ENCODE measurements at places on chromosomes 6 and 20. TPM values are rescaled to one million over a fixed set of nuclear protein-coding genes. Genes with fewer than 3 reads are reported as not detected.

GRCh38 chr6:105500693-105501092 is 97.8 kb upstream of the PREP start:
- no peak overlapping the region for H3K27ac ChIP-seq
- no peak overlapping the region for H3K4me3 ChIP-seq
- DNase-seq: no peak
- no peaks in the 10 kb centered on the region for H3K4me1 ChIP-seq

GRCh38 chr6:160534050-160534696 is 129.9 kb downstream of the LPA start:
- DNase-seq: peak; percentile 52
- H3K36me3 ChIP-seq: no peaks in the 10 kb centered on the region
- no peak overlapping the region for H3K27ac ChIP-seq
- no peaks in the 10 kb centered on the region for H3K4me1 ChIP-seq
- no peak overlapping the region for H3K4me3 ChIP-seq
- H3K27me3 ChIP-seq: peaks cover 20% of the 10 kb centered on the region

GRCh38 chr20:4519534-4519933 is 202.2 kb upstream of the PRND start:
- peaks cover 4% of the 10 kb centered on the region for H3K27me3 ChIP-seq
- no peak overlapping the region for H3K4me3 ChIP-seq
- H3K27ac ChIP-seq: no peak overlapping the region

DNA sequence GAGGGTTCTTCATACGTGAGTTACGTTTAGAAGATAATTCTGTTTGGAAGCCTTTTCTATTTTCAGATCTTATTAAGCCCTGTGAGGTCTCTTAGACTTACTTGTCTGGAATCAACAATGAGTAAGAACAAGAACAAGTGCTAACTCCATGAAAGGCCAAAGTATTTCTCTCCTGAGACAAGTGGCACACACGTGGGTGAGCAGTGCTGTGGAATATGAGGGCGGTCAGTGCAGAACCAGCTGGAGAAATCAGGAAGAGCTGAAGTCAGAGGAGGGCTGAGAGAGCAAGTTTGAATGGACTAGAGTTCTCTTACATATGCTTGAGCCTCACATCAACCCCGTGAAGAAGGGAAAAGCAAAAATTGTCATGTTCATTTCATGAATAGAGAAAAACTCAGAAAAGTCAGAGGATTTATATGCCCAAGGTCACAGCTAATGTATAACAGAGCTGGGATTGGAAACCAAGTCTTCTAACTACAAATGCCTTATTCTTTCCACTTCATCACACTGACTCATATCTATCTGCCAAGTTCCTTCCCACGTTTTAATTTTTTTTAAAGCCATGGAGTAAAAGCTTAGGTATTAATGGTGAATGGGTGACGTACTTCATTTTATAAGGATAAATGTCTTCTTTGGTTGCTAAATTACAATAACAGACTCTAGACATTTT is 201.3 kb upstream of the DTNBP1 start:
- no peaks in the 10 kb centered on the region for H3K4me1 ChIP-seq
- no peaks in the 10 kb centered on the region for H3K36me3 ChIP-seq
- H3K4me3 ChIP-seq: no peak overlapping the region
- DNase-seq: no peak

- no peaks in the 10 kb centered on the region for H3K4me1 ChIP-seq
- no peak overlapping the region for H3K4me3 ChIP-seq
- H3K27ac ChIP-seq: no peak overlapping the region
These were observed 652.5 kb upstream of the AGPAT4 start for GRCh38 chr6:161926324-161926723.

- no peak overlapping the region for H3K27ac ChIP-seq
- H3K4me3 ChIP-seq: no peak overlapping the region
- H3K27me3 ChIP-seq: peaks cover 21% of the 10 kb centered on the region
- no peaks in the 10 kb centered on the region for H3K36me3 ChIP-seq
- no peak for DNase-seq
- H3K4me1 ChIP-seq: peaks cover 8% of the 10 kb centered on the region
These were observed 46.3 kb upstream of the NHSL1 start for GRCh38 chr6:138545621-138545980.

- H3K36me3 ChIP-seq: no peaks in the 10 kb centered on the region
- H3K27me3 ChIP-seq: no peaks in the 10 kb centered on the region
- no peak overlapping the region for H3K4me3 ChIP-seq
- no peak overlapping the region for H3K27ac ChIP-seq
- H3K4me1 ChIP-seq: no peaks in the 10 kb centered on the region
These were observed 395.7 kb downstream of the RNGTT start for GRCh38 chr6:88567696-88568095.

GRCh38 chr20:37630993-37631392 is 62.8 kb upstream of the CTNNBL1 start:
- no peaks in the 10 kb centered on the region for H3K4me1 ChIP-seq
- no peak for DNase-seq
- H3K27me3 ChIP-seq: peaks cover 25% of the 10 kb centered on the region
- H3K36me3 ChIP-seq: no peaks in the 10 kb centered on the region
- H3K27ac ChIP-seq: no peak overlapping the region

GRCh38 chr6:156960525-156960924 is 183.3 kb downstream of the ARID1B start:
- DNase-seq: no peak
- H3K4me1 ChIP-seq: peaks cover 35% of the 10 kb centered on the region
- H3K4me3 ChIP-seq: no peak overlapping the region
- no peak overlapping the region for H3K27ac ChIP-seq

The ATP6V1G2 gene
- 3.7 TPM for total RNA-seq

GRCh38 chr6:161437851-161438250 is 164.0 kb upstream of the AGPAT4 start:
- no peaks in the 10 kb centered on the region for H3K4me1 ChIP-seq
- no peak overlapping the region for H3K4me3 ChIP-seq
- H3K27me3 ChIP-seq: no peaks in the 10 kb centered on the region
- no peak for DNase-seq
- H3K27ac ChIP-seq: no peak overlapping the region

GRCh38 chr20:3454831-3455230 is 16.0 kb upstream of the ATRN start:
- H3K27ac ChIP-seq: no peak overlapping the region
- peaks cover 21% of the 10 kb centered on the region for H3K27me3 ChIP-seq
- H3K36me3 ChIP-seq: no peaks in the 10 kb centered on the region
- DNase-seq: no peak
- H3K4me3 ChIP-seq: no peak overlapping the region
- H3K4me1 ChIP-seq: no peaks in the 10 kb centered on the region

The PPP1R3G gene
- total RNA-seq: 0.04 TPM

DNA sequence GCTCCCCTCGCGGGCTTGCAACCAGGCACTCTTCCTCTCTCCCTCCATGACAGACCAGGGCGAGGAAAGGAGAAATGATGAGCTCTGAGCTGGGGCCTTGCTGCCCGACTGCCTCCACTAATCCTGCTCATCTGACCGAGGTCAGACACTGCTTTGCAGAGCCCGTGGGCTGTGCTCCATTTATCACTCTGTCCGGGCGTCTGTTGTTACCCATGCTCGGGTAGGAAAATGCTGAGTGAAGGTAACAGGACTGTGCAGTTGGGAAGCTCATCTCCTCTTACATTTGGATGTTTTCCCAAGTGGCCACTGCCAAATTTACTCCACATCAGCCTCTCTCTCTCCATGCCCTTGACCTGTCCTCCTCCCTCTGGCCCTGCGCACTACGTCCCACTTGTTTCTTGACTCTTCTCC is 14.6 kb downstream of the RPS6KA2 start:
- H3K4me1 ChIP-seq: no peaks in the 10 kb centered on the region
- H3K36me3 ChIP-seq: no peaks in the 10 kb centered on the region
- no peak overlapping the region for H3K4me3 ChIP-seq
- H3K27ac ChIP-seq: no peak overlapping the region
- DNase-seq: no peak

DNA sequence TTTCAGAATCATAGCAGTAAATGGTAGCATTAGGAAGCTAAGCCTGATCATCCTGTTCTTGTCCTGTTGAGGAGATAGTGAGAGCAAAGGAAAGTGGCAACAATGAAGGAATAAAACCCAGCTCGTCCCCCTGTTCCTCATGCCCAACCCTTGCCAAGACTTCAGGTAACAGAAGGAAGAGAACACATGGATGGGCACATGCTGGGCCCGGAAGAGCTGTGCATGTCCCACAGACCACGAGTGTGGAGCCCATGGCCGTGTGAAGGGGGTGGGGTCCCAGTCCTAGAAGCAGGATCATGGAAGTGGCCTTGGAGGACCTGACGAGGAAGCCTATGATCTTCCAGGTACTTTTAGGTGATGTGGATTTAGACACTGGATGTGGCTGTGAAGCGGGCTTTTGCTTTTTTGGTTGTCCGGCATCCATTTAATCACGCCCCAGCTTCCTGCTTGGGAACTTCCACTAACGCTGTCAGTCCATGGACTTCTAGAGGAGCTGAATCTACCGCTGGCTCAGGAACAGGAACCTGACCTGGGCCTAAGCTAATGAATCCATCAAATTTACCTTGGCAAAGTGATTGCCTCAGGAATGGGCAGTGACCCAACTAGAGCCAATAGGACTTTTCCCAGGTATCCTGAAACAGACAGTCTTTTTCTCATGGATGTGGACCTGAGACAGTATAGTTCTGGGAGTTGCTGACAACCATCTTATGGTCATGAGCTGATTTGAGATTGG is 79.3 kb upstream of the ARMC2 start:
- peaks cover 4% of the 10 kb centered on the region for H3K4me1 ChIP-seq
- H3K36me3 ChIP-seq: no peaks in the 10 kb centered on the region
- no peak overlapping the region for H3K27ac ChIP-seq
- no peak overlapping the region for H3K4me3 ChIP-seq
- no peak for DNase-seq

- no peaks in the 10 kb centered on the region for H3K27me3 ChIP-seq
- no peak overlapping the region for H3K27ac ChIP-seq
- no peak for DNase-seq
- H3K4me3 ChIP-seq: no peak overlapping the region
These were observed 103.5 kb downstream of the DACT2 start for GRCh38 chr6:168216117-168216516.
